ENCODE measurements at places on chromosomes 1 and 21.

GRCh38 chr1:87279536-87279875 is 49.2 kb upstream of the LMO4 start:
- no peaks in the 10 kb centered on the region for H3K36me3 ChIP-seq
- H3K4me3 ChIP-seq: no peak overlapping the region
- no peak for DNase-seq

- no peaks in the 10 kb centered on the region for H3K36me3 ChIP-seq
- no peak for DNase-seq
- H3K27me3 ChIP-seq: peaks cover 12% of the 10 kb centered on the region
- no peak overlapping the region for H3K4me3 ChIP-seq
- H3K4me1 ChIP-seq: no peaks in the 10 kb centered on the region
- no peak overlapping the region for H3K27ac ChIP-seq
Observed at GRCh38 chr1:62922006-62922405, 138.1 kb downstream of the ATG4C start.

DNA sequence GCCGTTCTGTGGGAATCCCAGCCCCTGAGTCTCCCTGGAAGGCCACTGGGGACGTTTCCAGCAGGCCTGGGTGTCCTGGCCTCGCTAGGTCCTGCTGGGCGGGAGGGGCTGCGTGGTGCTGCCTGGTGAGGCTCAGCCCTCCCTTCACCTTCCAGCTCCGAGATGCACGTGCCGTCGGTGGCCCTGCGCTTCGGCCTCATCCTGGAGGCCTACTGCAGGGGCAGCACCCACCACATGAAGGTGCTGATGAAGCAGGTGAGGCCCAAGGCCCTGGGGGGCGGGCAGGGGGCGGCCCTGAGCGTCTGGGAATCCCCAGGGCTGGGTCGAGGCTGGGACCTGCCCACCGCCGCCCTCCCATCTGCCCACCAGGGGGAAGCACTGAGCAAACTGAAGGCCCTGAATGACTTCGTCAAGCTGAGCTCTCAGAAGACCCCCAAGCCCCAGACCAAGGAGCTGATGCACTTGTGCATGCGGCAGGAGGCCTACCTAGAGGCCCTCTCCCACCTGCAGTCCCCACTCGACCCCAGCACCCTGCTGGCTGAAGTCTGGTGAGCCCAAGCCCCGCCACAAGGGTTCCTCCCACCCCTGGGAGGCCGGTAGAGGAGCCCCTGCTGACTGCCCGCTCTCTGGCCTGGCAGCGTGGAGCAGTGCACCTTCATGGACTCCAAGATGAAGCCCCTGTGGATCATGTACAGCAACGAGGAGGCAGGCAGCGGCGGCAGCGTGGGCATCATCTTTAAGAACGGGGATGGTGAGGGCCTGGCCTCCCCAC is 70.3 kb downstream of the PIK3CD start:
- H3K36me3 ChIP-seq: peaks cover 22% of the 10 kb centered on the region
- H3K4me1 ChIP-seq: peaks cover 19% of the 10 kb centered on the region
- H3K27ac ChIP-seq: peak overlapping the region; percentile 58
- peak; percentile 86 for DNase-seq
- H3K27me3 ChIP-seq: no peaks in the 10 kb centered on the region
- H3K4me3 ChIP-seq: no peak overlapping the region

- H3K27ac ChIP-seq: no peak overlapping the region
- no peaks in the 10 kb centered on the region for H3K36me3 ChIP-seq
- H3K4me3 ChIP-seq: no peak overlapping the region
Observed at GRCh38 chr1:183346276-183346732, 71.9 kb downstream of the NMNAT2 start.

DNA sequence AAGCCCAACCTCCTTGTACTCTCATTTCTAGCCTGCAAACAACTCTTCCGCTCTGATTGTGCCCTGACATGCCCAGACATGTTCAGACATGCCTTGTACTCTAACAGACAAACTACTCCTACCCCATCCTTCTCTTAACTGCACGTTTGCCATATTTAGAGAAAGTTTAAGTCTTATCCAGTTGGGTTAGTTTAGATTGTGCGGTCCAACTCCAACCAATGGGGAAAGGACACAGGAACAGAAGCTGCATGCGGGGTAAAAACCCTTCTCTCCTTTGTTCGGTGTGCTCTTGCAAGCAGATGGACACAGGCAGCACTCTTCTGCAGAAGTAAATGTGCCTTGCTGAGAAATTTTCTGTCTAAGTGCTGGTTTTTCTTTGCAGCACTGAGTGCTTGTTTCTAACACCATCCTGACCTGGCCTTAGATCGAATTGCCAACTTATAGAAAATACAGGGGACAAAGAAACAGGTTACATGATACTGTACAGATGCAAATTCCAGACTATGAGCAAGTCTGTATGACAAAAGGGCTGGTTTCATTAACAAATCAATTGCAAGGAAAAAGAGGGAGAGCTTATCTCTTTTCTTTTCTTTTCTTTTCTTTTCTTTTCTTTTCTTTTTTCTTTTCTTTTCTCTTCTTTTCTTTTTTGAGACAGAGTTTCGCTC is 35.8 kb upstream of the IFNGR2 start:
- peaks cover 28% of the 10 kb centered on the region for H3K4me1 ChIP-seq
- no peaks in the 10 kb centered on the region for H3K27me3 ChIP-seq
- H3K27ac ChIP-seq: peak overlapping the region; percentile 54

DNA sequence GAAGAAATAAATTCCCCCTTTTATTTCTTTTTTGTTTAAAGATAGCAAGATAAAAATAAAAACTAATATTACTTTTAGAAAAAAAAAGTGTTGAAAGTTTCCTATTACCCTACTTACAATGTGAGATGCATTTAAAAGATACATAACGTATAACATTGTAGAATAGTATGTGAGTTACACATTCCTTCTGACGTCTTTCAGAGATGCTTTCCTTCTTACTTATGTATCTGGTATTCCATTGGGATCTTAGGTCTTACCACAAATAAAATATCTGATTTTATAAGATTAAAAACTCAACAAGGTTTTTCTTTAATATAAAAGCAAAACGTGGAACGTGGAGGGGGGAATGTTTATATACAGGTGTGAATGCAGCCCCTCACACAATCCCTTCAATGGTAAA is 147.2 kb upstream of the ETS2 start:
- peaks cover 17% of the 10 kb centered on the region for H3K27me3 ChIP-seq
- DNase-seq: no peak
- H3K36me3 ChIP-seq: no peaks in the 10 kb centered on the region
- no peak overlapping the region for H3K4me3 ChIP-seq
- H3K4me1 ChIP-seq: peaks cover 5% of the 10 kb centered on the region

- H3K27me3 ChIP-seq: no peaks in the 10 kb centered on the region
- no peaks in the 10 kb centered on the region for H3K4me1 ChIP-seq
- H3K4me3 ChIP-seq: no peak overlapping the region
- peaks cover 32% of the 10 kb centered on the region for H3K36me3 ChIP-seq
Observed at GRCh38 chr1:61816191-61816590, 73.9 kb downstream of the PATJ start.

DNA sequence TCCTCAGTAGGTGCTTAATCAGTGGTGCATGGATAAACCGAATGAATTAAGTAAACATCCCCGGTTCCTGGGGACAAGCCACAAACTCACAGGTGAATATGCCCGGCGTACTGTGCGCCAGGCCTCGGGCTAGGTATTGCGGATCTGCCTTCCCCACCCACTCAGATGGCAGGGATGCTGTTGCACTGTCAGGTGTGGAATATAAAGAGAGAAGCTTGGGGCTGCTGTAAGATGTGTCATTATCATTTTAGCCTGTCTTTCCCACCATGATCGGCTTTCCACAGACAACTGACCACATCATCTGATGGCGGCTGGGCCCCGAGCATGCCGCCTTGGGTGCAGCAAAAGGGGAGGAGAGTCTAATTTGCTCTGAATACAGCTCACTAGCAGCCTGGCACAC is 45.4 kb upstream of the LRP8 start:
- no peak for DNase-seq
- H3K4me3 ChIP-seq: no peak overlapping the region

DNA sequence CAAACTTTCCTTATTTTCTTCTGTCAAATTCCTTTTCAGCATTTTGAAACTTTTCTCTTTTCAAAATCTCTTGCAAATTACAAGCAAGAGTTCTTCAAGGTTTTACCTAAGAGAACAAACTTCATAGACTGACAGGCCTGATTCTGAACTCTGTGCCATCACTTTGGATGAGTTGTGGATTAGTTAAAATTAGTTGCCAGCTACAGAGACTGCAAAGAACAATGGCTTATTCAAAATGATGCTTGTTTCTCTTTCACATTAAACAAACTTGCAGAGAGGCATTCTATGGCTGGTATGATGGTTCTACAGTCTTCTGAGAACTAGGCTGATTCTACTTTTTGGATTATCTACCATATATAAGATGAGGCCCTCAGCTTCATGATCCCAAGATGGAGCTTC is 3.8 kb downstream of the LRRC8B start:
- no peak for DNase-seq
- H3K36me3 ChIP-seq: peaks cover 15% of the 10 kb centered on the region
- no peak overlapping the region for H3K4me3 ChIP-seq
- H3K4me1 ChIP-seq: peaks cover 37% of the 10 kb centered on the region
- no peaks in the 10 kb centered on the region for H3K27me3 ChIP-seq

DNA sequence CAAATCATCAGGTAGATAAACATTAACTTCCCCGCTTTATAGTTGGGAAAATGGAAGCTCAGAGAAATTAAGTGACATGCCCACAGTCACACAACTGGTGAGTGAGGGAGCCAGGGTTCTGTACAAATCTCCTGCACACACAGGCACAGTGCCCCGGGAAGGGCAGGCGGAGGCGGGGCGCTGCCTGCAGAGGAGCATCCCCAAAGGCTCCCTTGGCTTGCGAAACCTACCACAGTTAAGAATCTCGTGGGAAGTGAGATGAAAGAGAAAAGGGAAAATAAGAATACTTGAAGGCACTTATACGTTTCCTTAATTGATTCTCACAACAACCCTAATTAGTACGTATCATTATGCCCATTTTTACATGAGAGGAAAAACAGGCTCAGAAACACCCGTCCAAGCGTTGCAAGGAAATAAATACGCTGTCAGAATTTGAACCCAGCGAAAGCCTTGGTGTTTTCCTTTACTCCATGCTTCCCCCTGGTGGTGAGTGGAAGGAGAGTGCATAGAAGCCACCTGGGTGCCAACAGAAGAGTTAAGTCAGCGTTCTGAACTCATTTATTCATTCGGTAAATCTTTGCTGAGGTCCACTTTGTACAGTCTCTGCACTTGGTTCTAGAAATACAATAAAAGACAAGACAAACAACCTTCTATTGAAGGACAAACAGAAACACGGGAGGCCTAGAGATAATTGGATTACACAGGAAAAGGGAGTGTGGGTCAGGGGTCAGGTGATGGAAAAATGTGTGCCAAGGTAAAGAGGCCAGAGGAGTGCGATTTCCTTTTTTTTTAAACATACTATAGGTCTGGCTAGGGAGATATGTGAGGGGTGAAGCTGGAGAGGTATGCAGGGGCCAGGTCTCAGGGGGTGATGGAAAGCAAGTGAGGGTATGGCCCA is 28.4 kb downstream of the ACP6 start:
- H3K4me1 ChIP-seq: peaks cover 2% of the 10 kb centered on the region
- DNase-seq: peak; percentile 37
- H3K27me3 ChIP-seq: no peaks in the 10 kb centered on the region
- H3K36me3 ChIP-seq: peaks cover 18% of the 10 kb centered on the region

GRCh38 chr1:15943328-15943991 is 32.4 kb downstream of the ZBTB17 start:
- peaks cover 16% of the 10 kb centered on the region for H3K4me1 ChIP-seq
- H3K36me3 ChIP-seq: peaks cover 15% of the 10 kb centered on the region
- H3K27me3 ChIP-seq: no peaks in the 10 kb centered on the region
- no peak overlapping the region for H3K4me3 ChIP-seq
- DNase-seq: no peak

DNA sequence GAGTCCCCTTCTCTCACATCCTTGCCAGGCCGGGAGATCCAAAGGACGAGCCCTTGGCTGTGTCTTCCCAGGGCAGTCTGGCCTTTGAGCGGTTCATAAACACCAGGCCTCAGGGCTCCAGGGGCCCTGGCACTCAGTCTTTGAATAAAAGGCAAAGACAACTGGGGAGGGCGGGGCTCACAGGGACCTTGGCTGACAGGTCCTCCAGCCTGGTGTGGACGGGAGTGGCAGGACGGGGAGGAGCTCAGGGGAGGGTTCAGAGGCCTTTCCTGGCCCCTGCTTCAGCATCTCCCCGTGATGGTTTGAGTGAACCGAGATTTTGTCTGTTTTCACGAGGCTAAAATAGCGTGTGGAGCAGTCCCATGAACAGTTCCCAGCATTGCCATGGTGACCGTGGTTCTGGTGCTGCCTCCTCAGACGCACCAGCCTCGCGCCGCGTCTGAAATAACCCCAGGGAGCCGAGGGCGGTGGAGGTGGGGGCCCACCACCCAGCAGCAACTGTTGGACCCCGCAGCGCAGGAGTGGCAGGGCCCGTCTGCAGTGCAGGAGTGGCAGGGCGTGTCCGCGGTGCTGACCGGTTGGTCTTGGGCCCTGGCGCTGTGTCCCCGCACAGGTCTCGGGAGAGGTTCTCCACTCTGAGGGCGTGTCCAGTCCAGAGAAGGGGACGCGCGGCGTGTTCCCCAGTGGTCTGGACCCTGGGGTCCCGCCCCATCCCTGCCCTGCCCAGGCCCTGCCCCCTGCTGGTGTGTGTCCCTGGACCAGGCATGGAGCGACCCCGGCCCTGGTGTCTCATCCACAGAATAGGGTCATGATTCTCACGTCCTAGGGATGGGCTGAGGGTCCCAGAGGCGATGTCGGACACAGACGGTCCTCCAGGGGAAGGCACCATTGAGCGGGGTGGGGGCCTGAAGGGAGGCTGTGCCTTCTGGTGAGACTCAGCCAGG is 7.1 kb upstream of the PRKCZ start:
- H3K27ac ChIP-seq: no peak overlapping the region
- no peak overlapping the region for H3K4me3 ChIP-seq
- H3K27me3 ChIP-seq: peaks cover 13% of the 10 kb centered on the region

GRCh38 chr1:54965624-54966340 is 14.6 kb upstream of the TMEM61 start:
- H3K27me3 ChIP-seq: peaks cover 8% of the 10 kb centered on the region
- peaks cover 15% of the 10 kb centered on the region for H3K4me1 ChIP-seq
- H3K4me3 ChIP-seq: peak overlapping the region; percentile 51
- no peaks in the 10 kb centered on the region for H3K36me3 ChIP-seq
- peak; percentile 6 for DNase-seq

- H3K27me3 ChIP-seq: peaks cover 12% of the 10 kb centered on the region
- H3K27ac ChIP-seq: no peak overlapping the region
- H3K4me1 ChIP-seq: no peaks in the 10 kb centered on the region
- no peak overlapping the region for H3K4me3 ChIP-seq
- no peaks in the 10 kb centered on the region for H3K36me3 ChIP-seq
Observed at GRCh38 chr1:5751163-5751540, 241.1 kb downstream of the NPHP4 start.

DNA sequence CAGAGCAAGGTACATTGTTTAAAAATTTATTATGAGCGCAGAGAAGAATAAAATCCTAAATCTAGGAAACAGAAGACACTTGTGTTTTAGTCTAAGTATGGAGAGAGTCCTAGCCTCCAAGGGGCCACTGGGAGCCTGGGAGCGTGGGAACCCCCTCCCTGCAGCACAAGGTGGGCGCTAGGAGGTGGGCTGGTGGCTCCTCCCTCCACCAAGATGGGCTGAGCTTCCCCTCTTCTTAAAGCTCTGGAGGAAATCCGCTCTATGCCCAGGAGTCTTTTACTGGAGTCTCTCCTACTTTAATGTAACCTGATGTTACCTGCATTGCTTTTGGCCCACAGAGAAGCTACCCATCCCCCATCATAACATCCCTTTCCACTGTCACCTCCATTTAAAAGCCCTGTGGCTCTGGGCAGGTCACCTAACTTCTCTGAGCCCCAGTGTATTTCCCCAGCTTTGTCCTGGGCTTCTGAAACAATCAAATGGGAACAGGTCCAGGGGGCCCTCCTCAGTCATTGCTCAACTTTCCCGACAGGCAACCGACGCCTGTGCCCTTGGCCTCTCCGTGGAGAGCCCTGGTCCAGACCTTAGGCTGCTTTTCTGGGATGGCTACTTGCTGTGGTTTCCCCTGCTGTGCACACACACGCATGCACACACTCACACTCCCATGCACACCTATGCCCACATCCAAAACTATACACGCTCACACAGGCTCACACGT is 181.5 kb downstream of the NPHP4 start:
- H3K27ac ChIP-seq: no peak overlapping the region
- H3K36me3 ChIP-seq: no peaks in the 10 kb centered on the region
- DNase-seq: no peak
